Stimulated activated CD4-positive, alpha-beta T cell treated with anti-CD3 and anti-CD28 coated beads, TNF-alpha, amount 100 ng/mL, for 4 hours (primary cell): ENCODE measurements at places on chromosomes 4 and X.

- DNase-seq: no peak
Measured at GRCh38 chr4:53844551-53844950, 219.9 kb downstream of the CHIC2 start.

- no peak for DNase-seq
Measured at GRCh38 chrX:136525738-136526606, 6.0 kb upstream of the VGLL1 start.

GRCh38 chr4:155241664-155242063 is 33.2 kb downstream of the NPY2R start:
- DNase-seq: no peak

DNA sequence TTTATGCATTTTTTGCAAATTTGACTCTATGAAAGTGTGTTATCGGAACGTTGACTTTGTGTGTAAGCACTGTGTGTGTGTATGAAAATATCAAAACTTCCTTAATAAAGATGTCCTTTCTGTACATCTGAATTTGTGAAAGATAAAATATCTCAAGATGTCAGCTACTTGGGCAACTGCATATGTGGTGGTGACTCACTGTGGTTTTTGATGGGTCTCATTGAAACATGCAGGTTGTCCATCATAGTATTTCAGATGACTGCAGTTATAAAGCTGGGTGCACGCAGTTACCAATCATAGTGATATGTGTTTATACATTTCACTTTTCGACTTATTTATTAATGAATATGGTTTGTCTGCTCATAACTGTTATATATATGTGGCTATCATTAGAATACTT is 19.7 kb upstream of the BBS12 start:
- DNase-seq: no peak

DNA sequence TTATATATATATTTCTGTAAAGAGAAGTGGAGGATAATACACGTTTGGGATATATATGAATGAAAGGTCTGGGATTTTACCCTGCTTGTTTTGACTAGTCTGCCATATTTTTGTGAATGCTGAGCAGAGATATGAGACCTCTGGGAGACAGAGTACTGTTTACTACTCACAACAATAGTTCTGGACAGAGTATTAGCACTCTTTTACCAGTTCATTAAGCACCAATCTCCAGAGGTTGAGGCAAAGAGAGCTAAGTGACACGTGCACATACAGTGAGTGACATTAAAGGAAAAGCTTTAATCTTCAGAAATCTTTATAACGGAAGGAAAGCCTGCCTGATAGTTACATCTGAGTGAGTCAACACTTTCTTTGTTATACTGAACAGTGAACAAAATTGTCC is 1452.7 kb upstream of the TENM3 start:
- no peak for DNase-seq

DNA sequence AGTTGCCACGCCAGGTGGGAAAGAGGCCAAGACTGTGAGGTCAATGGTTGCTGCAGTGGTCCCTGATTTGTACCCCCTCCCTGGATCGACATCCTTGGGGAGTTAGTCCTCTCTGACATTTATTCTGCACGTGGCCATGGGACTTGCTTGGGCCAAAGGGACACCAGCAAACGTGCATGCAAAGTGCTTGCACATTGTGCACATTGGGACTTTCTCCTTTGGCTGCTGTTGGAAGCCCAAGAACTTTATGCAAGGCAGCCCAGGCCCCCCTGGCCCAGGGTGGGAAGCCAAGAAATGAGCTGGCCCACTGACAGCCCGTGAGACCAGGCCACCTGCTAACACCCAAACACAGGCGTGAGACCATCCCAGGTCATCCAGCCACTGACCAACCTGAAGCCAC is 38.1 kb downstream of the SLC2A9 start:
- no peak for DNase-seq

- no peak for DNase-seq
Measured at GRCh38 chr4:53617101-53617680, 25.9 kb upstream of the LNX1 start.

DNA sequence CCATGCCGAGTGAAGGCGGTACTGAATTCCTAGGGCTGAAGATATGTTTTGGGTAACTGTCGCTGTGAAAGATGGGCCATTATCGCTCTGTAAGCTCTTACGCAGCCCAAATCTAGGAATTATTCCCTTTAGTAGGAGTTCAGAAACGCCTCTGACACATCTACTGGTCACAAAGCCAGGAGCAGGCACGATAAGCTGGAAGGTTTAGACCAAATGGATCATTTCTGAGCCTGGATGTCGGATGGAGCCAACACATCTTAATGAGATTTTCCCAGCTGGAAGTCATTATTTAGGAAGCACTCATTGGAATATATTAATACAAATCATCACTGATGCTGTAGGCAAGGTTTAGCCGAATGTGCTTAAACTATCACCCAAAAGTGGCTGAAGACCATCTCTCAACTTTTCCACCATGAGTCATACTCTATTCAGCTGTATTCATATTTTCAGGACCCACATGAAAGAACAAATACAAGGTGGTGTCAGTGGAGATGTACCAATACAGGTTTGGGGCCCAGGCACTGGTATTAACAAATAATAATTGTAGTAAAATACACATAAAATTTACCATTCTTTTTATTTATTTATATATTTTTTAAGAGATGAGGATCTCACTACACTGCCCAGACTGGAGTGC is 34.2 kb upstream of the ATRX start:
- no peak for DNase-seq
